ENCODE measurements at places on chromosomes 7 and 10. TPM values are rescaled to one million over a fixed set of nuclear protein-coding genes. Genes with fewer than 3 reads are reported as not detected.

- H3K36me3 ChIP-seq = no peaks in the 10 kb centered on the region
- peaks cover 7% of the 10 kb centered on the region for H3K27me3 ChIP-seq
- no peaks in the 10 kb centered on the region for H3K4me1 ChIP-seq
Observed at GRCh38 chr7:14937581-14937980, 35.0 kb upstream of the DGKB start.

The TMEM139 gene
- total RNA-seq = 7.9 TPM

- no peaks in the 10 kb centered on the region for H3K27me3 ChIP-seq
- H3K27ac ChIP-seq = no peak overlapping the region
- no peak overlapping the region for H3K4me3 ChIP-seq
- DNase-seq = no peak
- H3K4me1 ChIP-seq = peaks cover 17% of the 10 kb centered on the region
- no peaks in the 10 kb centered on the region for H3K36me3 ChIP-seq
Observed at GRCh38 chr10:88156341-88156740, 292.9 kb downstream of the PTEN start.

DNA sequence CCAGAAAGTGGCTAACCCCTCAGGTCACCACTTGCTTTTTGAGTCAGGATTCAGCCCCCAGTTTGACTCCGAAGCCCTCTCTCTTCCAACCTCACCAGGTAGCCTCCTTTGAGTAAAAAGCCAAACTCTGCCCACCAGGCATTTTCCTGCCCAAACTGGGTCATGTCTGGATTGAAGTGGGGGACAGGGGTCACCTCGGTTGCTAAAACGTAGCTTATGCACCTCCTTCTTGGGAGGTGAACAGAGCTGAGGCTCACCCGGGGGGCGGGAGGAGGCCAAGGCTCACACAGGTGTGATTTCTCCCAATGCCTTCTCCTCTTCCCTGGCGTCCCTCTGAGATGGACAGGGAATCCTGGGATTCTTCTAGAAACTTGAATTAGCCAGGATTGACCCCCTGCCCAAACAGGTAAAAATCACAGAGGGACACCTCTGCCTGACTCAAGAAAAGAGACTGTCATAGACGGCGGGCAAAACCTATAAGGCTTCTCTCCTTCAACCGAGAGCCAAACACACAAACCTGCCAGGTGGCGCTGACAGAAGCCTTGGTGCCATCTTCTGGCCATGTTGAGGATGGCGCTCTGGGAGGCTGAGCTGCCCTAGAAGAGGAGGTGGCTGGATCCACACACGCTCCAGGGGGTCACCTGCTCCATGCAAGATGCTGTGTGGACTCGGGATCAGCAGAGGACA is 51.6 kb downstream of the PRLHR start:
- H3K27me3 ChIP-seq = peaks cover 80% of the 10 kb centered on the region
- H3K36me3 ChIP-seq = no peaks in the 10 kb centered on the region
- H3K27ac ChIP-seq = no peak overlapping the region
- H3K4me1 ChIP-seq = no peaks in the 10 kb centered on the region
- no peak for DNase-seq

The SCART1 gene
- total RNA-seq = 4.7 TPM

The NEUROG3 gene
- not detected for total RNA-seq

- no peak for DNase-seq
- peaks cover 22% of the 10 kb centered on the region for H3K4me1 ChIP-seq
- no peak overlapping the region for H3K4me3 ChIP-seq
- H3K27ac ChIP-seq = no peak overlapping the region
- no peaks in the 10 kb centered on the region for H3K27me3 ChIP-seq
Observed at GRCh38 chr7:142916508-142916907, 17.0 kb downstream of the TRPV5 start.

The SPDYE11 gene
- total RNA-seq = 0.11 TPM

The PRSS37 gene
- total RNA-seq = not detected

DNA sequence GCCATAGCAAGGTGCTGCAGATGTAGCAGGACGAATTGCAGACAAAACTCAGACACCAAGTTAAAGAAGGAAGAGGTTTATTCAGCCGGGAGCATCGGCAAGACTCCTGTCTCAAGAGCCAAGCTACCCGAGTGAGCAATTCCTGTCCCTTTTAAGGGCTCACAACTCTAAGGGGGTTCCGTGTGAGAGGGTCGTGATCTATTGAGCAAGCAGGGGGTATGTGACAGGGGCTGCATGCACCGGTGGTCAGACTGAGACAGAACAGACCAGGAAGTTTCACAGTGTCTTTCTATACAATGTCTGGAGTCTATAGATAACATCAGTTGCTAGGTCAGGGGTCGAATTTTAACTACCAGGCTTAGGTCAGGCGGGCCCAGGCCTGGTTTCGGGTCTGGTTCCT is 222.0 kb upstream of the C7orf33 start:
- H3K36me3 ChIP-seq = no peaks in the 10 kb centered on the region
- no peak for DNase-seq
- H3K27ac ChIP-seq = no peak overlapping the region
- H3K4me3 ChIP-seq = no peak overlapping the region

DNA sequence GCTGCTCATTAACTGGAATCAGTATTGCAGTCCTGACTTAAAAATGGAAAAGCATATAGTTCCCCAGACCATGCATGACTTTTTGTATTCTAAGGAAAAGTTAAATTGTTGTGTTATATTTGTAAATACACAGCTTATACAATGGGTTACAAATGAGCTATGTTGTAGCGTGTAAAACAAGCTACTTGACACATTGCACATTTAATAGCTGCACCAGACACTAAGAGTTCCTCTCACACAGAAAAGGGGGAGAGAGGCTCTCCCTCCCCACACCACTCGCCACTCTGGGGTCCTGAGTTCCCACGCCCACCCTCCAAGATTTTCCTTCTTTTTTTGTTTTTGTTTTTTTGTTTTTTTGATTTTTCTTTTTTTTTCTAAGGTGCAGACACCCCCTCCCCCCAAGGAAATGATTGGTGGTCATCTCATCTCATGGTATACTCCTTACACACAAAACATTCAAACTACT is 6.3 kb downstream of the KLF6 start:
- no peak for DNase-seq
- no peak overlapping the region for H3K4me3 ChIP-seq
- peaks cover 42% of the 10 kb centered on the region for H3K36me3 ChIP-seq
- H3K27ac ChIP-seq = peak overlapping the region; percentile 9
- H3K27me3 ChIP-seq = no peaks in the 10 kb centered on the region

The CYP3A5 gene
- 9.2 TPM for total RNA-seq

The CHPF2 gene
- total RNA-seq = 56.5 TPM

DNA sequence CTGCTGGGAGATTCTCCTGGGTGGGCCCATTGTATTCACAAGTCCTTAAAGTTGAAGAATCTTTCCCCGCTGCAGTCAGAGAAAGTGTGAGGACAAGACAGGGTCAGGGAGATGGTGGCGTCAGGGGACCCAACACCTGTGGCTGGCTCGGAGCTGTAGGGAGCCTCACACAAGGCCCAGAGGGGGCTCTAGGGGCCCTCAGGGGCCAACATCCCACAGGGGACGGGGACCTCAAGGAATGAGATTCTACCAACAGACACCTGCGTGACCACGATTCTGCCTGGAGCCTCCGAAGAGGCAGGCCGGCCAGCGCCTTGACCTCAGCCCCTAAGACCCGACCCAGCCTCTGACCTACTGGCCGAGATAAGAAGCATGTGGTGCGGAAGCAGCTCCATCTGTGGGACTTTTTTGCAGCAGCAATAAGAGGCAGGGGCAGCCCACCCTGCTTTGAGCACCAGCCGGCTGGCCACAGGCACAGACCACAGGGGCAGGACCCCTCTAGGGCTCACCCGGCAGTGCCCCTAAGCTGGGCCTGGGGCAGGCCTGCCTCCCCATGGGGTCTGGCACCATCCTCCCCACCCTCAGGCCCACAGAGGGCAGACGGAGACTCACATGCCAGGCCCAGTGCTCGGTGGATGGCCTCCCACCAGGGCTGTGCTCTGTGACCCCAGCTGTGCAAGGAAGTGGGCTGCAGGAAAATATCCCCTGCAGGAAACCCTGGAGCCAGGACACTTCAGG is 13.2 kb downstream of the RASGEF1A start:
- peaks cover 20% of the 10 kb centered on the region for H3K27me3 ChIP-seq
- H3K36me3 ChIP-seq = no peaks in the 10 kb centered on the region
- DNase-seq = no peak
- no peak overlapping the region for H3K4me3 ChIP-seq

DNA sequence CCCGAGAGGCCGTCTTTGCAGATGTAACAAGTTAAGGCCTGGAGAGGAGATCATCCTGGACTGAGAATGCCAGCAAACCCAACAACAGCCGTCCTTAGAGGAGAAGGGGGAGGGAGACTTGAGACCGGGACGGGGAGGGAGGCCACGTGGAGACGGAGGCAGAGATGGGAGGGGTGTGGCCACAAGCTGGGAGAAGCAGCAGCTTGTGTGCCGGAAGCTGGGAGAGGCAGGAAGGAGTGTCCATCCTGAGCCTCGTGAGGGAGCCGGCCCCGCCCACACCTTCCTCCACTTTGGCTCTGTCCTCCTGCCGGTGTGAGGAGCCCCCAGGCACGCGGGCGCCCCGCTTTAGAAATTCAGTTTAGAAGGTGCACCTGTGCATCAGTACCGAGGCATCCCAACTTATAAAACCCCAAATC is 95.7 kb downstream of the DNAJB6 start:
- DNase-seq = peak; percentile 65
- H3K27ac ChIP-seq = peak overlapping the region; percentile 41
- H3K27me3 ChIP-seq = peaks cover 9% of the 10 kb centered on the region
- H3K36me3 ChIP-seq = no peaks in the 10 kb centered on the region
- H3K4me3 ChIP-seq = peak overlapping the region; percentile 67
- peaks cover 15% of the 10 kb centered on the region for H3K4me1 ChIP-seq

The HMX3 gene
- total RNA-seq = not detected

The PAPSS2 gene
- total RNA-seq = 13.7 TPM

The PILRA gene
- total RNA-seq = 6.1 TPM

The POMZP3 gene
- 15.8 TPM for total RNA-seq

DNA sequence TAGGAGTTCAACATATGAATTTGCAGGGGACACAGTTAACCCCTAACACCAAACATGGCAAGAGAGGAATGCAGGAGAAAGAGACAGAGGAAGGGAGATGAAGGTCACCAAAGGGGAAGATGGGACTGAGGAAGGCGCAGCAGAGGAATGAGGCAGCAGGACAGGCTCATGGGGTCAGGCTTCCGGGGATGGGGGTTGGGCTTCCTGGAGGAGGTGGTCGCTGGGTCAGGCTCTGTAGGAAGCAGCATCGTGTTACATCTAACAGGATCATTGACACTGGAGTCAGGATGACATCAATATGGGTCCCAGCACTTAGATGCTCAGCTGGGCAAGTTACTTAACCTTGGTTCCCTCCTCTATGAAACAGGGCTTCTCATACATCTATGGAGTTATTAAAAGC is 113.2 kb downstream of the NPTX2 start:
- H3K4me3 ChIP-seq = no peak overlapping the region
- H3K4me1 ChIP-seq = no peaks in the 10 kb centered on the region
- H3K36me3 ChIP-seq = no peaks in the 10 kb centered on the region
- H3K27me3 ChIP-seq = peaks cover 18% of the 10 kb centered on the region
- no peak overlapping the region for H3K27ac ChIP-seq

GRCh38 chr10:98446151-98446660 is 529 bp downstream of the HPS1 start:
- peak overlapping the region; percentile 81 for H3K4me3 ChIP-seq
- peak overlapping the region; percentile 94 for H3K27ac ChIP-seq
- peaks cover 8% of the 10 kb centered on the region for H3K27me3 ChIP-seq
- H3K4me1 ChIP-seq = peaks cover 7% of the 10 kb centered on the region
- peak; percentile 63 for DNase-seq

DNA sequence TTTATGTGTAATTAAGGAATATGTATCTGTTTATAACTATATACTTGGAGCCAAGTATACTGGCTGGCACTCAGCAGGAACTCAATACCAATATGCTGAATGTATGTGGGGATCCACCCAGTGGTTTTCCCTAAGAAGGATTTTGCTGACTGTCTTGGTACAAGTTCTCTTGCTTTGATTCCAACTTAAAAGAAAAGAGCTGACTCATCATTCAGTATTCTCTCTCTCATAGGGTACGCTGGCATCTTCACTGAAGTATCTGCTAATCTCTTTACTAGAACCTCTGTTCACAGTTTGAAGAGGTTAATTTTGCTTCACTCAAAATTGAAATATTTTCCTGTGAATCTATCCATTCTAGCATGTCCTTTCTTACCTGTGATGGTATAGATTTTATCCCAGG is 1044.8 kb downstream of the CNTNAP2 start:
- H3K36me3 ChIP-seq = no peaks in the 10 kb centered on the region
- no peak overlapping the region for H3K27ac ChIP-seq
- no peak overlapping the region for H3K4me3 ChIP-seq
- peaks cover 6% of the 10 kb centered on the region for H3K27me3 ChIP-seq

DNA sequence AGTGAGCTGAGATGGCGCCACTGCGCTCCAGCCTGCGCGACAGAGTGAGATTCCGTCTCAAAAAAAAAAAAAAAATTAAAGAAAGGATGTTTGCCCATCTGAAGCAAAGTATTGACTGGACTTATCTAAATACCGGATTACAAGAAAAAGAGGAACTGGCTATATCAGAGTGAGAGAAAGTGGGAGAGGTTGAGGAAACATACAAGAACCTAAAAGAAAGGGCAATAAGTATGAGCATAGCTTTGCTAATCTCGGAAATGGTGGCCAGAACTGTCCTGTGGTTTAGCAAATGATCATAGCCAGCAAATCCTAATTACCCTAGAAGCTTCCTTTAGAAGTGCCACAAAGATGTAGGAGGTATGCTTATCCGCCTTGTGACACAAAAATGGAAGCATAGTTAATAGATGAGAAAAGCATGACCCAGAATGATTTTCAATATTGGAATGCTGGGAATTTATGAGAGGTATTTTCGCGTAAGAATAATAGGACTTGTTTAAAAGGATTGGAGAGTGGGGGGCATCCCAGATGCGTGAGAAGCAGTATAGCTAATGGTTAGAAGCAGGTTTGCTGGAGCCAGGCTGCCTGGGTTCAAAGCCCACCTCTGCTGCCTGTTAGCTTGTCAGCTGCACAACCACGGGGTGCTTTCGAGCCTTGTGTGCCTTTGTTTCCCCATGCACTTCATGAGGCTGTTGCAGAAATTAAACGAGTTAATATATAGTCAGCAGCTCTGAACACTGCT is 1.2 kb upstream of the GTPBP4 start:
- DNase-seq = no peak
- H3K4me1 ChIP-seq = peaks cover 24% of the 10 kb centered on the region
- H3K27ac ChIP-seq = peak overlapping the region; percentile 97
- H3K27me3 ChIP-seq = no peaks in the 10 kb centered on the region

DNA sequence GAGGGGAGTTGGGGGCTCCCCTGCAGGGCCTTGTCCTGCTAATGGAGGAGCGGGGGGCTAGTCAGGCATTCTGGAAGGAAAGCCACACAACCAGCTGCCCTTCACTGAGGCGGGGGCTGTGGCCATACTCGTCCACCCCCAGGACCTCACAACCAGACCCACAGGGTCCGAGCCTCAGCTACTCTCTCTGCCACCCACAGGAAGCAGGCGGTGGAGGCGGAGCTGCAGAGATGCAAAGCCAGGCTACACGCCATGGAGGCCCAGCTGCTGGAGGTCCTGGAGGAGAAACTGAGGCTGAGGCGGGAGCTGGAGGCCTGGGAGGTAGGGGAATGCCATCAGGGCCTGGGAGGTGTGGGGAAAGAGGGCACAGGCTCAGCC is 3.1 kb downstream of the ABHD11 start:
- no peak overlapping the region for H3K4me3 ChIP-seq
- H3K4me1 ChIP-seq = peaks cover 7% of the 10 kb centered on the region
- DNase-seq = no peak
- H3K27me3 ChIP-seq = no peaks in the 10 kb centered on the region

GRCh38 chr10:28533186-28533564 is 257 bp downstream of the WAC start:
- peak overlapping the region; percentile 100 for H3K27ac ChIP-seq
- H3K4me3 ChIP-seq = peak overlapping the region; percentile 100
- peaks cover 16% of the 10 kb centered on the region for H3K36me3 ChIP-seq
- no peak for DNase-seq

The CALHM3 gene
- not detected for total RNA-seq

The ANKRD61 gene
- 0.29 TPM for total RNA-seq

Data from mesothelial cell of epicardium (in vitro differentiated cells).